ENCODE measurements at places on chromosomes 3 and 15.
A peak's percentile ranks its signal among the peaks of the same experiment; 100 is the strongest.

GRCh38 chr3:64651741-64652241 is 36.0 kb downstream of the ADAMTS9 start:
- DNase-seq: no peak

DNA sequence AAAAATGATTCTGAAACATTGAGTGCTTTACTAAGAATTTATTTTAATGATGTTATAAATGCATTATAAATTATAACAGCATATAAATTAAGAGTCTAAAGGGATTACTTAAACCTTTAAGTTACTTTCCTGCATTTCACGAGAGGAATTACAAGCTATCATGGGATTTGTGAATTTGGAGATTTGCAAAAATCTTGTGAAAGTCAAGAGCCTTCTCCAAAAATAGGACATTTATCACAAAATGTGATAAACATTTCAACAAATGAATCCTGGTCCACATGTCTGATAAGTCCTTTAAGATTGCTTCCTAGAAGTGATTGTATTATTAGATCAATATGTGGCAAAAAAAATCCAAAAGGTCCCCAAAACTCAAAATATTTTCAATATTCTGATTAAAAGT is 154.5 kb downstream of the ATP8B4 start:
- DNase-seq: no peak

GRCh38 chr3:190701096-190701532 is 161.4 kb downstream of the GMNC start:
- DNase-seq: no peak

DNA sequence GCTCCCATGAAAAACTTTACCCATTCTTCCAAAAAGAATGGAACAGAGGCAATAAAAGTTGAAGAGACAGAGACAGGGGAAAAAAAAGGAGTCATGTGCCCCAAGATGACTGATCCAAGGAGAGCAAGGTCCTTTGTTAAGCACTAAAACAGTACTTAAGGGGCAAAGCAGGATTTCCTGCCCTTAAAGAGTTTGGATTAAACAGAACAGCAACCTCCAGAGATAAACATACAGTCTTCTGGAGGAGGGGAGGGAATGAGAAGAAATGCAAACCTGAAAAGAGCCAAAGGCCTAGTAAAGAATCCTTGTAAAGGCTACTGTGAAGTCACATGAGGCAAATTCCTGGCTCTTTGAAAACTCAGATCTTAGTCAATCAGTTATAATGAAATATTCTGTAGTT is 38.2 kb downstream of the SHQ1 start:
- DNase-seq: no peak

DNA sequence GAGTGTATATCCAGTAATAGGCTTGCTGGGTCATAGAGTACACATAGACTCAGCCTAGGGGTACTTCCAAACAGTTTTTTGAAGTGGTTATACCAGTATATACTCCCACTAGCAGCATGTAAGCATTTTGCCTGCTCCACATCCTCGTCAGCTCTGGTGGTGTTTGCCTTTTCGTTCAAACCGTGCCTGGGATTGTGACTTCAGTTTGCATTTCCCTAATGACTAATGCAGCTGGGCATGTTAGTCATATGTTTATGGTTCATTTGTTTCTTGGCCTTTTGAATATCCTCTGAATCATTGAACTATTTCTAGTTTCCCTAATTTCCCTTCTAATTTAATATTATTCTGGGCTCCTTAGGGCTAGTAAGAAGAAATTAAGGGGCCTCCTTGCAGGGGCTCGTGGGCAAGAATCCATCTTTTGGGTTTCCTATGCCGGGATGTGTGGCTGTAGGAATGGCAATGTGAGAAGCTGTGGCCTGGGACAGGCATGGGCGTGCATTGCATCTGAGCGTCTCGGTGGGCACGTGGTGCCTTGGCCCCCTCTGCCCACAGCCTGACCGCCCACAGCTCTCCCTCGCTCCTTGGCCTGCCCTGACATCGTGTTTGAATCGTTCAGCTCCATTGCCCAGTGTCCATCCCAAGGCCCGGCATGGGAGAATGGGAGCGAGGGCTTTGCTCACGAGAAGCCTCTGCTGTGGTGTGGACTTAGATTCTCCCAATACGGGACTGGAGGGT is 26.4 kb downstream of the FAH start:
- no peak for DNase-seq

GRCh38 chr15:49467746-49468480 is 44.9 kb downstream of the FGF7 start:
- no peak for DNase-seq

GRCh38 chr15:76931397-76932134 is at the start of gene RCN2:
Gene RCN2 (plus strand): TSS chr15:76931749. CDS start chr15:76931842, 93 bp downstream.
- DNase-seq: peak; percentile 89

DNA sequence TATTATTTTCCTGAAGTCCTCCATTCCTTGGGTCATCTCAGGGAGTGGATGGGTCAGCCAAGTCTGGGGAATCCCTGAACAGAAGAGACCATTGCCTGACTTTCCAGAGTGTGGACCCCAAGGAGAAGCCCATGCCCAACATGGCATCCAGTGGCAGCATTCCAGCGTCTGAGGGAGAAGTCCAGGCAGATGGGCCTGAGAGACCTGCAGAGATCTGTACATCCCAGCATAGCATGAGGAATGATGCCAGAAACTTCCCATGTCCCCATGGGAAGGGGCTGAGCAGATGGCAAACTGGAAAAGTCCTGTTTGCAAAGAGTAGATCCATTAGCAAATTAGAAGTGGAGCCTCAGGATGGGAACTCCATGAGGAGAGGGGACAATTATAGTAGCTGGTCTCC is 17.6 kb upstream of the COLQ start:
- no peak for DNase-seq

DNA sequence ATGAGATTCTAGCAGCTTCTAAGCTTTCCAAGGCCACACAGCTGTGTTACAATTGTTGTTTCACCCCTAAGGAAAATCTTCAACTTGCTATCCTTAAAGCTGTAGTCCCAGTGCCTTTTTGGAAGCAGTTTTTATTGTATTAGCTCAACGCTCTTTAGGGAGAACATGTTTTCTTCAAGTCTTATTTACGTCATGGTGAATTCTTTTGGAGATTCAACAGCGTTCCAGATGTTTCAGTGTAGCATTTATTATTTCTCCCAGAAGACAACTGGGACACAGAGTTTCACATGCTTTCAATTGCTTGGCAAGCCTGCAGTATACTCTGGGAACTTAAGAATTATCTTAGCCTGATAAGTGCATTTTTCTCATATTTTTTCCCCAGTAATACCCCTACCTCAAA is 888.3 kb downstream of the PLOD2 start:
- DNase-seq: no peak

GRCh38 chr3:161548301-161548700 is 51.7 kb downstream of the OTOL1 start:
- no peak for DNase-seq

- no peak for DNase-seq
These were observed 63.8 kb downstream of the CASR start for GRCh38 chr3:122247087-122247824.

DNA sequence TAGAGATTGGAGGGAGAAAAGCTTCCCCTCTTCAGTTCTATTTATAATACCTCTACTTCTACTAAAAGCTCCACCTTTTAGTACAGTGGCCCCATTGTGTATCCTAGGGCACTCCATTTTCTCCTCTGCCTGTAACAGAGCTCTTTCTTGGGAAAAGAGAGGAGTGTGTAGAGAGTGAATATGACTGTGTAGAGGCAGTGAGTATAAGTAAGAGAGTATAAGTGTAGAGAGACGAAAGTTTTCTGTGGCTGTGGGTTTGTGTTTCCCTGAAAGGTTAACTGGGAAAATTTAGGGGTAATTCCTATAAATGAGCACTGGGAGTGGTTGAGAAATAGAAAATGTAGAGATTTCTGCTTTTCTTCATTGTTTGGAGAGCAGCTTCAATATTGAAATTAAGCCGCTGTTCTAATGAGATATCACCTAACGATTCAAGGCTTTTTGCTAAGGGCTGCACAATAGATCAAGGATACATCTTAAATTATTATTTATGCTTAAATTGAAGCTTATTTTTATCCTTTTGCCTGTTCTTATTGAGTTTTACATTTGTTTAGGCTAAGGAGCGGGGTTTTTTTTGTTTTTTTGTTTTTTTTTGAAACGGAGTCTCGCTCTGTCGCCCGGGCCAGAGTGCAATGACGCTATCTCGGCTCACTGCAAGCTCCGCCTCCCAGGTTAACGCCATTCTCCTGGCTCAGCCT is 6.9 kb downstream of the IQGAP1 start:
- DNase-seq: no peak

GRCh38 chr3:73259291-73259690 is 197.8 kb downstream of the EBLN2 start:
- no peak for DNase-seq

- DNase-seq: no peak
These were observed 130.3 kb downstream of the LIPC start for GRCh38 chr15:58562135-58562534.

DNA sequence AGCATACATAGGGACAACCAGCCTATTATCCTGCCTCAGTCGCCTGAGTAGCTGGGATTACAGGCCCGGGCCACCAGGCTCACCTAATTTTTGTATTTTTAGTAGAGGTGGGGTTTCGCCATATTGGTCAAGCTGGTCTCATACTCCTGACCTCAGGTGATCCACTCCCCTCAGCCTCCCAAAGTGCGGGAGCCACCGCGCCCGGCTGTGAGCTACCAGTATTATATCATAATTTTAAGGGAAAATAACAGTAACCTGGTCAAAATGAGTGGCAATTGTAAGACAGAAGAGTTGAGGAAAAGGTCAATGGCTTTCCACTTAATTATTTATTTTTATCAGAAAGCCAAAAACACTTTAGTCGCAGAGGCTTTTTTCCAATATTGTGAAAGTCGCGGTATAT is 652.6 kb upstream of the BCHE start:
- no peak for DNase-seq

GRCh38 chr15:100893964-100894295 is 14.3 kb downstream of the ALDH1A3 start:
- no peak for DNase-seq

DNA sequence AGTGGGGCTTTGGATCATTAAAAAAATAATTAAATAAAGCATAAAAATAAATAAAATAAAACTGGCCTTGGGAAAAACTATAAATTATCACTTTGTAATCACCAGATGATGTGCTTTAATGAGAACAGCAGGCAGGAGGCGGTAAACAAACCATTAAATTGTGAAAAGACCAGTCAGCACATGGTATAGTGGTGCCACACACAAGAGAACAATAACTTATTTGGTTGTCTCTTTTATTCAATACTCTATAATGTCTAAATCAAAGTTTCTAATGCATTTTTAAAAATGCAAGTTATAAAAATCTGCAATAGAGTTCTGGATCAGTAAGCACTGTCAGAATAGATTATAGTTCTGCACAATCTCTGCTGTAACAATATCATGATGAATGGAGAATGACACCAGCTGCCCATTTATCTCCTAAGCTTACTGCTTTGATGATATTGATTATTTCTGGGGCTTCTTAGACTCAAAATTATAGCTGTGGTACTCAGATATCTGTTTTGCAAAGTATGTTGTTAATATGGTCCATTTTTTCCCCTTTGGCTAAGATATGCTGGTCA is 259.3 kb downstream of the NAALADL2 start:
- DNase-seq: no peak

DNA sequence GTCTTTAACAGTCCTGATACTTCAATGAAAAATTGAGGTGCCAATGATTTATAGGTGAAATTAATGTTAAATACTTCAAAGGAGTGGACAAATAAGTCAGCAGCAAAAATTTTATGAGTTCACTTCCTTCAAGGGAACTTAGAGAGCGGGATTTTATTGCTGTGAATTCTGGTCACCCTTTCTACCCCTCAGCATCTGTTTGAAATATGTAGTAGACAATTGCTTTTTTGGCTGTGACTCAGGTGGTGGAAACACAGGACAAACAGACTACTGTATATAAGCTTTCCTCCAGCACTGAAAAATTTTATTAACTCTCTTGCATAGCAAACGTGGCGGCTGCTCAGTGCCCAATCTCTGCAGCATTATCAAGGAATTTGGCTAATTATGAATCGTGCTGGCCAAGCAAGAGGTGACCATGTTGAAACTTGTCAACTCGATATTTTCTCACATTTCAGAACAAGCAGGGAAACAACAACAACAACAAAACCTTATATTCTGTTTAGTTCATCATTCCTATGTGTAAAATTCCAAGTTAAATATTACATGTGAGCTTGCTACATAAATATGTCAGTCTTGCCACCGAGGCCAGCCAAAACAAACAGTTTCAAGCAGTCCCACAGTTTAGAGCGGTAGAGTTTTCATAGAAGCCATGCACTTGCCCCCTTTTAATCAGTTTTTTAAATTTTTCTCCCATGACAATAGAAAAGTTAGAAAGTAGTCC is 420.2 kb downstream of the FOXP1 start:
- DNase-seq: no peak

- no peak for DNase-seq
These were observed 8.5 kb downstream of the WDR53 start for GRCh38 chr3:196559826-196560225.

DNA sequence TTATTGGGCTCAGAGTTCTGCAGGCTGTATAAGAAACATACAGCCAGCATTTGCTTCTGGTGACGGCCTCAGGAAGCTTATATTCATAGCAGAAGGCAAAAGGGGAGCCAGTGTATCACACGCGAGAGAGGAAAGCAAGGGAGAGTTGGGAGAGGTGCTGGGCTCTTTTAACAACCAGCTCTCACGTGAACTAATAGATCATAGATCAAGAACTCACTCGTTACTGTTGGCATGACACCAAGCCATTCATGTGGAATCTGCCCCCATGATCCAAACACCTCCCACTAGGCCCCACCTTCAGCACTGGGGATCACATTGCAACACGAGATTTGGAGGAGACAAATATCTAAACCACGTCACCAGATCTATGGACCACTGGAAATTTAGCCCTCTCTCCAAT is 70.2 kb downstream of the TIPARP start:
- DNase-seq: no peak

GRCh38 chr3:48962939-48963338 is 27.1 kb upstream of the P4HTM start:
- DNase-seq: no peak

- no peak for DNase-seq
These were observed 16.7 kb downstream of the WDR48 start for GRCh38 chr3:39068556-39068955.

DNA sequence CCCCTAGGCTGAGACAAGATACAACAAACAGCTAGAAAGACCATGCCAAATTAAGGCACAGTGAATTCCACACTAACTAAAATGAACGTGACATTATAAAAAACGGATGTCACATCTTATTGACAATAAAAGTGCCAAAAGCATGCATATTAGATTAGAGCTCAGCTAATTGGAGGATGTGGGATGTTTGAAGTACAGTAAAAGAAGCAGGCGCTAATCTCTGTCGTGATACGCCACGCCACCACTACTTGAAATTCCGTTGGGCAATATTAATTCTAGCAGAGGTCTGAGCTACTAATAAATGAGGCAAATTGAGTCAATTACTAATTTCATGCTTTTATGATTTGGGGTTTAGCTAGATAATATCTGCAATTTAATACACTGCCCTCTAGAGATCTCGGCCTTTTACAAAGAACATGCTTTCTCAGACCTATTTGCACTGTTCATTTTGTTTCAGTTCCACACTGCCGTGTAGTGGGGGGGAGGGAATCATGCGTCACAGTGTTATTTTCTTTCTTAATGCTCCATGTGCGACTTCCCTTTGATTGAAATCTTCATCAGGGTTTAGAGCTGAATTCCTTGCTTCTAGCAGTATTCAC is 52.9 kb upstream of the ROBO2 start:
- DNase-seq: no peak

- DNase-seq: no peak
These were observed 53.3 kb downstream of the GJD2 start for GRCh38 chr15:34701536-34701935.
